Right kidney (tissue), 9 donors: ENCODE measurements at places on chromosomes 11 and 22.

DNA sequence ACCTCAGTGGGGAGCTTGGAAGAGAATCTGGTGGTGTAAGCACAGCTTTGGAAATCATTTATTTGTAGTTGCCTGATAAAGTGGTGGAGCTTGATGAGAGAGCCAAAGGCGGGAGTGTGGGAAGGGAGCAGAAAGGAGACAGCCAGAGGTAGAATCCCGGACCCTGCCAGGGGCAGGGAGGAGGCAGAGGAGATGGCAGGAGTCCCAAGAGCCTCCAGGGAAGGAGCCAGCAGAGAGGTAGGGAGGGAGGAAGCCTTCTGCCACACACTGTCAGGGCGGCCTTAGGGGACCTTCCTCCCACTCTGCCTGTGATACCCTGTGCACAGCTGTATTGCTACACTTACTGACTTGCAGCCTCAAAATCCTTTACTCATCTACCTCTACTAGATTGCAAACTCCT lies 15.4 kb downstream of the SCUBE2 start:
- no peak for DNase-seq

GRCh38 chr11:77236901-77237300 lies 64.6 kb downstream of the GDPD4 start:
- no peak for DNase-seq

GRCh38 chr11:91209306-91209705 lies 986.5 kb upstream of the CHORDC1 start:
- no peak for DNase-seq

DNA sequence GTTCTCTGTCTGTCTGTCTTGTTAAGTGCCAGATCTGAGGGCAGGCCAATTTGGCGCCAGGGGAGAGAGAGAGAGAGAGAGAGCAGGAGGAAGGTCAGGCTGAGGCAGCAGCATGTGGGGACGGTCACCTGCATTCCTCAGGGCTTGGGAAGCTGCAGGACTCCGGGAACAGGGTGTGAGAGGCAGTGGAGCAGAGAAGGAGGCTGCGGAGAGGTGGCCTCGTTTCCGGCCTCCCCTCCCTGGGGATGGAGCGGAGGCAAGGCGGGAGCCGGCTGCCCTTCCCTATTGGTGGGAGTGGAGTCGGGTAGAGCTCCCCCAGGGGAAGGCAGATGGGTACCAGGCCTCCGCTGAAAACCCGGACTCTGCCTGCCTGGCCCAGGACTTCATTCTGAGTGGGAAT lies 9.7 kb downstream of the CLMP start:
- no peak for DNase-seq

DNA sequence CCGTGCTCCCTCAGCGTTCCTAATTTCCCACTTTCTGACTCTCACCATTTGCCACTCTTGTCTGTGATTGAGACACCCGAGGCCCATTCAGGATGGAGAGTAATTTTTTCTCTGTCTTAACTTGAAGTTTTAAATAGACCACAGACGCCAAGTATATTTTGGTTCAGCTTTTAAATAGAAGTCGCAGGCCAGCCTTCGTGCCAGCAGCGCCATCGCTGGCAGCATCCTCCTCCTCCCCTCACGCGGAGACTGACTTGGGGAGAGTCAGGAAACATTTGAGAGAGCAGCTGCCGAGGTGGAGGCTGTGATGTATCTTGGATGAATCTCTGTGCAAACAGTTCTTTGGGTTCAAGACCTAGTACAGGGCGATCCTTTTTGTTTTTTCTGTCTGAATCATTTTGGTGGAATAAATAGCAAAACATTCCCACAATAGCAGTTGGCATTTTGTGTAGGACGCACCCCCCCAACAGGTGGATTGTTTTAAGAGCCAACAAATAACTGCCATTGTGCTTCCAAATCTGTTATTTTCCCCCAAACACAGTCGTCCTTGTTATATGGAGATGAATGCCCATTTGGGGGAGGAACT lies 889 bp upstream of the DMC1 start:
- no peak for DNase-seq

DNA sequence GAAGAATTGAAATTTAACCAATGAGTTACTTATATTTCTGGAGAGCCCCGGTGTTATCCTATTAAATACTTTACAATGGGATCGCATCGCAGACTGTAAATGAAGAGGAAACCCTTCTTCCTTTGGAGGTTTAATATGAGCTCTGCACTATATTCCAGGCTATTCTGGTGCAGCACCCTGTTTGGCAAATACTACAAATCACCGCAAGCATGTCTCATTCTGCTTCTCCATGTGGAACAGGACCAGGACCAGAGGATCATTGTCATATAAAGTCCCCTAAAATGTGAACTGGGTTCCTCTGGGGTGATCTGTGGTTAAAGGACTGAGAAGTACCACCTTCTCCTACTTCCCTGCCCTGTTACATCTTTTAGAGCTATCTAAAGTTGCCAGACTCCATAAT lies 703.7 kb downstream of the DLG2 start:
- no peak for DNase-seq

- no peak for DNase-seq
These were observed 19.3 kb upstream of the CBX7 start for GRCh38 chr22:39171623-39172264.

GRCh38 chr11:72429626-72430025 lies 4.7 kb downstream of the CLPB start:
- DNase-seq = no peak

DNA sequence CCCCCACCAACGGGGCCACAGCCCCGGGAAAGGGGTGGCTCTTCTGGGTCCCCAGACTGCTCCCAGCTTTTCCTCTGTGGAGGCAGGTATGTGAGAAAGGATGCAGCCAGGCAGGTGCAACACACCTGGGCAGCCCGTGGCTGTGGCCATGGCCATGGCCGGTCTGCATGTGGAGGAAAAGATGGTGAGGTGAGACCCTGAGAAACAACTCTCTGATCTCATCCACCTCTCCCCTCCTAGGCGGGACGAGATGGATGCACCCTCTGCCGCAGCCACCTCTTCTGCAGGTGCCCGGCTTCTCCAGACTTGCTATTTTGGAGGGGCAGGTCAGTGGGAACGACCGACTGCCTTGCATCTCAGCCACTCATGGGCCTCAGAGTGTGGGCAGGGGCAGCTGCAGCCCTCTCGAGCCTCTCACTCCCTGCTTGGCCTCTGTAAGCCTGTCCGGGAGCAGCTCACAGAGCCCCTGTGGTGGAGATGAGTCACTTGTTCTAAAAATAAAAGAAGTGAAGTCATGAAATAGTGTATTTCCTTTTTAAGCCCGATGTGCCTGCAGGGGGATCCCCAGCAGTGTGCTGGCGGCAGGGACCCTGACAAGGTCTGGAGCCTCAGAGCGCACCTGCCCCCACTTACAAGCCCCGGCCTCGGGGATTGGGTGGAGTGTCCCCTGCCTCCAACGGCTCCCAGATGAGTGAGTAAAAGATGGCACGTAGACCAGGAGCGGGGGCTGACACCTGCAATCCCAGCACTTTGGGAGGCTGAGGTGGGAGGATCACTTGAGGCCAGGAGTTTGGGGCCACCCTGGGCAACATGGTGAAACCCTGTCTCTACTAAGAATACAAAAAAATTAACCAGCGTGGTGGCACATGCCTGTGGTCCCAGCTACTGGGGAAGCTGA lies 10.7 kb downstream of the SMIM38 start:
- no peak for DNase-seq

GRCh38 chr11:17978553-17979287 lies 34.1 kb downstream of the SERGEF start:
- peak; percentile 15 for DNase-seq

- no peak for DNase-seq
These were observed 34.7 kb downstream of the ADAMTS15 start for GRCh38 chr11:130483124-130483523.

- no peak for DNase-seq
These were observed 66.3 kb downstream of the LDLRAD3 start for GRCh38 chr11:36010010-36010740.

GRCh38 chr11:66457826-66458225 lies 8.9 kb upstream of the PELI3 start:
- DNase-seq = no peak

DNA sequence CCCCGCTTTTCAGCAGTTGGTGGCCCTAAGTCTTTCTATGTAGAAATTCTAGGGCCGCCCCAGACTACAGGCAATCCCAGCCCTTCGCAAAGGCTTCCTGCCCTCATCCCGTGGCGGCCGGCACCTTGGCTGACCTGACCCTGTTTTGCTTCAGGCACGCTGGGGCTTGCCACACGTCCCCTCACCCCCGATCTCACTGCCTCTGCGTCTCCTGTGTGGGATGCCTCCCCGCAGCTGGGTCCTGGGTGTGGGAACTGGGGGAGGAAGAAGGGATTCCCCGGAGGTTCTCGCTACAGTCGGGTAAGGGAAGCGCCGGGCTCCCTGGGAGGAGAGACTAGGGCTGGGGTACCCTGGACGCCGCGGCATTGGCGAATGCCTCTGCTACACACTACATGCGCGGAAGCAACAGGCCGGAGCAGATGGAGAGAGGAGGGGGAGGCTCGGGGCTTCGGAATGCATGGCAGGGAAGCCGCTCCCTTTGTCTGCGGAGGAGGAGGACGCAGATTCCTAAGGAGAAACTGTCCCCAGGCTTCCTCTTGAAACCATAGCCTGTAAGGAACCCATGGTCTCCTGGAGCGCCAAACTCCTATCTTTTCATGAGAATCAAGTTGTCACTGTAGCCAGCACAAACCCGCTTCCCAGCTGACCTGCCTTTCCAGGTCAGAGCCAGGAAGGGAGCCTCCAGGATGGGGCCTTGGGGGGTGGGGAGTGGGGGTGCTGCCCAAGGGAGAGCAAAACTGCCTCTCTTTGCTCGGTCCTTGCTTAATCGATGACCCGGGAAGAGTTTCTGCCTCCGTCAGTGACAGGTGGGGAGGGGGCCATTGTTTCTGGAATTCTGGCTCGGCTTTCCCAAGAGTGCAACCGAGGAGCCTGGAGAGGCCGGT lies 1.4 kb downstream of the DTX4 start:
- peak; percentile 81 for DNase-seq

GRCh38 chr11:131246663-131247062 lies 123.8 kb upstream of the NTM start:
- peak; percentile 17 for DNase-seq

DNA sequence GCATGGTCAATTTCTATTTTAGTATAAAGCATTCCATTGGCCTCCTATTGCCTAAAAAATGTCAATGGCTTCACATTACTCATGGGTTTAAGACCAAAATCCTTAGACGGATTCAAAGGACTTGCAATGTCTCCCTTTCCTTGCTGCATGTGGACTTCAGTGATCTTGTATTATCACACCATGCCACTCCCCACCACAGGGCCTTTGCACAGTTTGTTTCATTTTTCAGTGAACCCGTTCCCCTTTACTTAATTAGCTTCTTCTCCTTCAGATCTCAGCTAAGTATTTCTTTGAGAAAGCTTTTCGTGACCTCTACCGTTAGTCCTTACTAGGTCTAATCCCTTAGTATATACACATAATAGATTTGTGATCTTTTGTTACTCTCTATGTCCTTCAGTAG lies 269.7 kb downstream of the FAM76B start:
- no peak for DNase-seq

DNA sequence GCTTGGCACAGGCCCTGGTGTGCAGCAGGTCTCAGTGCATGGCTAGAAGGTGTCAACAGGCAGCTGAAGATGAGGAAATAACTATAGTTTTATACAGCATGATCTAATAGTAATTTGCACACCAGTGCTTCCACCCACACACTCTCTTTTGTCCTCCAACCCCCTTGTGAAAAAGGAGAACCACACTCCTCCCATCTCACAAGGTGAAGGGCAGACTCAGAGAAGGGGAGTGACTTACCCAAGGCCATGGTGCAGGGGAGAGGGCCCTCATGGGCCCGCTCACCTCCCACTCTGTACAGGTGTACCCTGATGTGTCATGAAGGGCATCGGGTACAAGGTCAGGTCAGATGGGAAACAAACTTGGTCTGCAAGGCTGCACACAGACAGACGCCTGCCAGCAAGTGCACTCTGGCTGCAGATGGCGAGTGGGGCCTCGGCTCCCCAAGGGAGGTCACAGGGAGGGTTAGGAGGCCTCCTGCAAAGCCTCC lies 53.4 kb downstream of the DGCR2 start:
- DNase-seq = no peak

DNA sequence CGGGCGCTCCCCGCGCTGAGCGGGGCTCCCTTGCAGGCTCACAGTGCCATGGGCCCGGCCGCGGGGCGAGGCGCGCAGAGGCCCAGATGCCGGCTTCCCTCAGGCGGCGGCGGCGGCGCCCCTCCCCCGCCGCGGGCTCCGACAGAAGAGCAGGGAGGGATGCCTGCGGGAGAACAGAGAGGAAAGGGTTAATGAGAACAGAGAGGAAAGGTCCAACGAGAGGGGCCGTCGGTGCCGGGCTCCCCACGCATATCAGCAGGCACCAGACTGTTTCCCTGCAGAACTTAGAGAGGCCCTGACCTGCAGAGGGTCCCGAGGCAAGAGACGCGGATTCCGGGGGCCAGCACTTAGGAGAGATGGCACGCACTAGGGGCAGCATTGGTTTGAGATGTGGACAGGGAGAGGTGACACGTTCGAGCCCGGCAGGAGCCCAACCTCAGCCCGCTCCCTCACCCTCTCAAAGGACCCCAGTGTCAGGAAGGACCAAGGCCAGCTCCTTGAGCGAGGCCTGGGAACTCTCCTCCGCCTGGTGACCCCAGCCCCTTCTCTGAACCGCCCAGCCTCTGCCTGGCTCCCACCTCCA lies 9.1 kb downstream of the NRXN2 start:
- DNase-seq = peak; percentile 44

DNA sequence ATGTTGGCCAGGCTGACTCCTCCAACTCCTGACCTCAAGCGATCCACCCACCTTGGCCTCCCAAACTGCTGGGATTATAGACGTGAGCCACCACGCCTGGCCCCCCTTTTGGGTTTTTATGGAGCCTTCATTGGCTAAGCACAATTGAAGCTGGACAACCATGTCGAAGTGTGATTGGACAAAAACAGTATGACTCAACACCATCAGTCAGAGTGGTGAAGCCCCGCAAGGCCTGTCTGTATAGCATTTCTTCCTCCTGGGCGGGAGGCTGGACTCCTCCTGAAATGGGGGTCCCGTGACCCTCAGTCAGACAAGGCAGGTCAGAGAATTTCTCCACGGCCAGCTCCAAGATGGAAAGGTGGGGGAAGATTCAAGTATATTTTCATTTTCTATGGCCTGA lies 3.1 kb upstream of the PARVB start:
- no peak for DNase-seq

- DNase-seq = no peak
These were observed 5.6 kb downstream of the PLAAT2 start for GRCh38 chr11:63557570-63557969.

GRCh38 chr11:8810540-8811301 lies 100.3 kb upstream of the AKIP1 start:
- DNase-seq = peak; percentile 90

DNA sequence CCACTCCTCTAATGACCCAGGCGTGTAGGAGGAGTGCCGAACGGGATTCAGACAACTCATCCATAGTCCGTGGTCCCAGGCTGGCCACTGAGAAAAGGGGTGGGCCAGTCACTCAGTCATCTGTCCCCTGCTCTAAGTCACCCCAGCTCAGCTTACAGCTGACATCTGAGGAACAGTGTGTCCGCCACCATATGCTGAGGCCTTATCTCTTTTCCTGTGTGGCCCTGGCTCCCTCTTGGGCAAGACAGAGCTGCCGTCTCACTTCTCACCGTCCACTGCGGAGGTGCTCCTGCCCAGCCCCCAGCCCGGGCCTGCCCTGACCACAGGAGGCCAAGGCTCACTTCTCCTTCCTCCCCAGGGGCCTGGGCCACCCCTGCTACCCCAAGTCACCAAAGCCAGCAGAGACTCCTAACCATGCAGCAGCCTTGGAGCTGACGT lies 6.8 kb downstream of the CCDC86 start:
- DNase-seq = no peak

- DNase-seq = no peak
These were observed 214.3 kb downstream of the CTTN start for GRCh38 chr11:70612459-70613141.
